ENCODE measurements at places on chromosomes 4 and X.

DNA sequence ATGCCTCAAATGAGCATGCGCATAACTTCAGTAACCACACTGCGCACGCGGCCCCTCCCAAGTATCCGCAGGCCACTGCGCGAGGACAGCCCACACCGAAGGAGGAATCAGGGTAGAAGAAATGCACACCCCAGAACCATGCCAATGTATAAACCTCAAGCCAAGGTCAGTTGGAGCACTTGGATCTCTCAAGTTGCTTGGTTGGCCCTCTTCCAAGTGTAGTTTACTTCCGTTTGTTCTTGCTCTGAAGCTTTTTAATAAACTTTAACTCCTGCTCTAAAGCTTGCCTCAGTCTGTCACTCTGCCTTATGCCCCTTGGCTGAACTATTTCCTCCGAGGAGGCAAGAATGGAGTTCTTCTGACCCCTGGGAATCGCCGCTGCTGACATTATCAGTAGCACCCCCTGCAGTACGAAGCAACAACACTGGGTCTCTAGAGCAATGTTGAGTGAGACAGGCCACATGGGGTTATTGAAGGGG is 22.0 kb upstream of the SPINK2 start:
- no peak for DNase-seq

DNA sequence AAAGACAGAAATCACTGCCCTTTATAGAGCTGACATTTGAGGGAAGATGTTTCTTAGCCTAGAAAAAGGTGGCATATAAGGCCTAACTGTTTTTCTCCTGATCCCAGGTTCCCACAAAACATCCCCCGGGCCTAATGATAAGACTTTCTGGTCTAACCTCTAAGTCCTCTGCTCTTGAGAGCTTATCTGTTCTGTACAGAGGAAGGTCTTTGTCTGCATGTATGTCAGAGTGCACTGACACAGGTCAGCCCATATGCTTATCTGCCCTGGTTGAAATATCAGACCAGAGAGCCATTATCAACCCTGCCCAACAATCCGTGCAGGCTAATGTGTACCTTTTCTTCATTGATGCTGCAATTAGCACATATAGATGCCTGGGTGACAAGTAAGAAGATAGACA is 76.2 kb downstream of the ARHGEF9 start:
- no peak for DNase-seq

DNA sequence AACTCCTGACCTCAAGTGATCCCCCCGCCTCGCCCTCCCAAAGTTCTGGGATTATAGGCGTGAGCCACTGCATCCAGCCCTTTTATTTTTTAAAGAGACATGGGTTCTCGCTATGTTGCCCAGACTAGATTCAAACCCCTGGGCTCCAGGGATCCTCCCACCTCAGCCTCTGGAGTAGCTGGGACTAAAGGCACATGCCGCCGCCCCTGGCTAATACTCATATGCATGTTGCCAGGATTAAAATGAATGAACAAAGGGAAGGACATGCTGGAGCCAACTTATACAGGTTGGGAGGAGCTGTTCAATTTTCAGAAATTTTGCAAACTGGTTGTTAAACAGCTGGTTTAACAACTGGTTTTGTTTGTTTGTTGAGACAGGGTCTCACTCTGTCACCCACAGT is 1.4 kb upstream of the FTSJ1 start:
- DNase-seq: no peak

DNA sequence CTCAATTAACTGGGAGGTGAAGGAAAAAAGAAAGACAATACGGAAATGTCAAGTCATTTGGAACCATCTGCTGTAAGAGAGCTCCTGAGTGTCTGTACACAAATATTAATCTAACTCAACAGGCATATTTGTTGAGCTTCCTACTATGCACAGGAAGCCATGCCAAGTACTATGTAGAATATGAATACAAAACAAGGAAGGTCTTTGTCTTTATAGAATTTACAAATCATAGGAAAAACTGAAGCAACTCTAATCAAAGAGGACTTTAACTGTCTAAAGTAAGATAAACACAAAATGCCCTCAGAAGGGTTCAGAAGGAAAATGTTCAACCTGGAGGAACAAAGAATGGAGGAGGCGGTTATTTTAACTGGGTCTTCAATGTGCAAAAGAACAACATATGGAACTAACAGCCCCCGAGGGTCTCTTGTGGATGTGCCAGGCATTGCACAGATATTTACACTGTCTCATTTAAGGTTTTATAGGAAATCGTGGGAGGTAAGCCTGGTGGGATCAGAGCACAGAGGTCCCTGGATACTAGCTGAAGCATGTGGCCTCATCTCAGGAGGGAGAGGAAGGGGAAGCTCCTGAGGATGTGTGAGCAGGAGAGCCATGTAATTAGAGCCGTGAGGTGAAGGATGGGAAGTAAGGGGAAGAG is 5.8 kb downstream of the FAM114A1 start:
- no peak for DNase-seq

DNA sequence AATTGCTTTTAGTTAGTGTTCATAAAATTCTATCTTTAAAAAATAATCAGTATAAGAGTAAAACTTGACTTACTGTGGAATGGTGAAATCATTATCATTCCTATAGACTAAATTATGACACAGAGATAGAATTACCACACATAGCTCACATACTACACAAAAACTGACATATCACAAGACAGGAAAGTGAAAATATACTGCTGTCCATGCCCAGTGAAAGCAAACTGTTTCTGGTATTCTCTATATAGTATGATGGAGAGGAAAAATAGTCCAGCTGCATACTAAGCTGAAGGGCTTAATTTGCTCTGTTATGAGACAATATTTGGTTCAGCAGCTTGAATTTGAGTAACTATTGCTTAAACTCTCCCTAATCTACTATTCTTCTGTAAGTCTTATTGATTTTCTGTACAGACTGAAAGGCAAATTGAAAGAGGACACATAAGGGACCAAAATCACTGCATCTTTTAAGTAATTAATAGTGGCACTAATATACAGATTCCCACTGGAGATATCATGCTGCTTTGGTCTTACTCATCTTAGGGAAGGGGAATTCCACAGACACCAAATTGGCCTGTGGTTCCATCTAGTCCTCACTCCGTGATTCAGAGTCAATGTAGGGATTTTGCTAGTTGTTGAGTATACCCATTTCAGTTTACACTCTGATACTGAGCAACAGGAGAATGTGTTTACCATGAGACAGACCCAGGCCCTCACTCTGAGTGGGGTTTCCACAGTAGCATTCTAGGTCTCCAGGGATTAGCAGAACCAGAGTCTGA is 47.4 kb upstream of the AGA start:
- DNase-seq: no peak

GRCh38 chr4:17884063-17884462 is 73.3 kb downstream of the NCAPG start:
- no peak for DNase-seq

DNA sequence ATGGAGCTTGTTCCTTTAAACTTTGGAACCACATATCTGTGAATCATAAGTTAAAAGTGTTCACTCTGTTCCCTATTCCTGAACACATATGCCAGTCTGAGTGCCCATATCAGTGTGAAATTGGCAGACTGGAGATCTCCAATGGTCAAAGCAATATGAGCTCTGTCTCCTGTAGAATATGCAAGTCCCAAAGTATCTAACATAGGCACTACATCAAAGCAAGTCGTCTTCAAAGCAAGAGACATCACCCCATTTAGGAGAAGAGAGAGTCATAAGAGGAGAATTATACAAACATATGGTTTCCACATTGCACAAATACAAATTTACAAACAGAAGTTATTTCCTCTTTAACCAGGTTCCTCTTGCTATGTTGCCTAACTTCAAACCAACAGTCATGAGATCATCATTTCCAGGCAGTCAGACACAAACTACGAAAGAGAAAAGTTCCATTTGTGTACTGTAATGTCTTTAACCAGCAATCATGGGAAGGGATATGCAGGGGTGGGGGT is 9.9 kb upstream of the GK start:
- no peak for DNase-seq

GRCh38 chr4:7734651-7735260 is 204.9 kb downstream of the AFAP1 start:
- DNase-seq: no peak

GRCh38 chrX:66684196-66684595 is 45.3 kb upstream of the EDA2R start:
- no peak for DNase-seq

DNA sequence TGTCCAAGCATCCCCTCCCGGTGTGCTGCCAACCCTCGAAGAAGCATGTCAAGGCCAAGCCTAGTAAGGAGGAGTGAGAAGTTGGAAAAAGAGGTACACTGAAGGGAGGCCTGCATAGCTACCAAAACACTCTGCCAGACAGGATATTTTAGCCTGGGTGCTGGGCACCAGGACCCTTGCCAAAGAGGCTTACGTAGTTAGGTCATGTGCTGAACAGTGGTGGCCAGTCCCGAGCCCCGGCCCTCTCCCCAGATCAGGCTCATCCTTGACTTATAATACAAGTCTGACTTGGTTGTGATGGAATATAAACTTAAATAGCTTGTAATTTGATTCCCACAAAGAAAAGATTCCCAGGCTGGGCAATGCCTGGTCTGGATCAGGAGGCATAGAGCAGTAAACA is 149.3 kb downstream of the ARHGEF9 start:
- DNase-seq: no peak

DNA sequence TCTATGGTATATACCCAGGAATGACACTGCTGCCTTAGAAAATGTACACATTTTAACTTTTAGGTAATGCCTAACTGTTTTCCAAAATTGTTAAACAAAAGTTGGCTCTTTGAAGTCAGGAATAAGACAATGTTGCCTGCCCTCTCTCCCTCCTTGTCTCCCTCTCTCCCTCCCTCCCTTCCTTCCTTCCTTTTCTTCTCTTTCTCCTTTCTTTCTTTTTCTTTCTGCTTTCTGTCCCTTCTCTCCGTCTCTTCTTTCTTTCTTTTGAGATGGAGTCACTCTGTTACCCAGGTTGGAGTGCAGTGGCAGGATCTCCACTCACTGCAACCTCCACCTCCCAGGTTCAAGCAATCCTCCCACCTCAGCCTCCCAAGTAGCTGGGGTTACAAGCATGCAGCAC is 4.6 kb upstream of the TMA16 start:
- no peak for DNase-seq

DNA sequence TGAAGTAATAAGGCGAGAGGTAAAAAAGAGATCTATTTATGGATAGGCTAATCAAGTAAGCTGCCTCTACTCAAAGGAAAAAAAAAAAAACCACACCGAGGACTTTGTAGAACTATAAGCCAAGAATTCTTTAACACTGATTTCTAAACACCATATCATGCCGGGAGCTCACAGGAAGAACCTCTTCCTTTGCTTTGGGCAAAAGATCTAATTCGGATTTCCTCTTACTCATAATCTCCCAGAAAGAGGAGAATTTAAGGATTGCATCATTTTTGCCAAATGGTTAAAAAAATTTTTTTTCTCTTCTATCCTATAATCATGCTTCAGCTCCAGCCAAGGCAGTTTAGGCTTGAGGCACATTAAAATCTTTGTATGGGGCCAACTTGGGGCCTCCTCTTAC is 95.5 kb downstream of the ZNF827 start:
- no peak for DNase-seq

DNA sequence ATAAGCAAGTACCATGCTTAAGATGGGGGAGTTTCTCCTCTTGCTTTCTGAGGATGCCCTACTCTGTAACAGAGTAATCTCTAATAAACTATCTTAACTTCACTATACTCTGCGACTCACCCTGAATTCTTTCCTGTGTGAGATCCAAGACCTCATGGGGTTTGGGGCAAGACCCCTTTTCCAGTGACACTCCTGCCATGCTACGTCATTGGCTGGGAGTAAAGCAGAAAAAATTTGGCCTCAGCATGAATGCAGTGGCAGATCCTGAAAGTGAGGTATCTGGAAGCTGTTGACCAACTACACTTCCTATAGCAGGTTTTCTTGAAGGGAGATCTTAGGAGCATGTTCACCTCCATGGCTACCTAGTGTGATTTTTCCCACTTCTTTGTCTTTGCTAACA is 109.1 kb upstream of the MED14 start:
- DNase-seq: no peak

GRCh38 chrX:136767104-136767941 is 13.4 kb downstream of the ARHGEF6 start:
- no peak for DNase-seq

GRCh38 chrX:6678313-6678712 is 143.4 kb upstream of the VCX3A start:
- DNase-seq: no peak

DNA sequence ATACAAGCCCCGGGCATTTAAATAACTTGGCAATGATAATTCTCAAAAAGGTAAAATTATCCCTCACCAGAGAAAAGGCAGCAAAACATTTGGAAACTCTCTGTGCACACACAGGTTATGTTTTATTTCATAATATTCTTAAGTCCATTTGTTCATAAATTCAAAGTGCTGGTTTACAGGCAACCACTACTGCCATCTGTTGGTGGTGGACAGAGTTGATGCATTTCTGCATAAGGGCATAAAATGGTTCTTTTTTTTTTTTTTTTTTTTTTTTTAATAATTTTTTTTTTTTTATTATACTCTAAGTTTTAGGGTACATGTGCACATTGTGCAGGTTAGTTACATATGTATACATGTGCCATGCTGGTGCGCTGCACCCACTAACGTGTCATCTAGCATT is 31.5 kb upstream of the IL21 start:
- no peak for DNase-seq

- DNase-seq: no peak
These were observed 611.2 kb downstream of the RPA4 start for GRCh38 chrX:97494756-97495372.

DNA sequence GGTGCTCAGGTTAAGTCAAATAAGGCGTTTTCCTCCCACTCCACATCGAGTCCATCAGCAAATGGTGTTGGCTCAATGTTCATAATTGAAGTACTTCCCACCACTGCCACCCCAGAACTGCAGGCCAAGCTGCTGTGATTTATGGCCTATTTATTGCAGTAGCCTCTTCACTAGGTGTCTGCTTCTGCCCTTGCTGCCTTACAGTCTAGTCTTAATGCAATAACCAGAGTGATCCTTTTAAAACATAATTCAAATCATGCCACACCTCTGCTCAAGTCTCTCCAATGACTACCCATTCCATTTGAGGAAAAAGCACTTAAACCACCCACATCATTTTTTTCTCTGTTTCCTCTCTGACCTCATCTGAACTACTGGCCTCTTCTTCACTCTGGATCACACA is 220.3 kb downstream of the KCNIP4 start:
- no peak for DNase-seq
